Fibroblast of skin of left quadriceps (primary cell): ENCODE measurements at places on chromosomes 13 and 19.

DNA sequence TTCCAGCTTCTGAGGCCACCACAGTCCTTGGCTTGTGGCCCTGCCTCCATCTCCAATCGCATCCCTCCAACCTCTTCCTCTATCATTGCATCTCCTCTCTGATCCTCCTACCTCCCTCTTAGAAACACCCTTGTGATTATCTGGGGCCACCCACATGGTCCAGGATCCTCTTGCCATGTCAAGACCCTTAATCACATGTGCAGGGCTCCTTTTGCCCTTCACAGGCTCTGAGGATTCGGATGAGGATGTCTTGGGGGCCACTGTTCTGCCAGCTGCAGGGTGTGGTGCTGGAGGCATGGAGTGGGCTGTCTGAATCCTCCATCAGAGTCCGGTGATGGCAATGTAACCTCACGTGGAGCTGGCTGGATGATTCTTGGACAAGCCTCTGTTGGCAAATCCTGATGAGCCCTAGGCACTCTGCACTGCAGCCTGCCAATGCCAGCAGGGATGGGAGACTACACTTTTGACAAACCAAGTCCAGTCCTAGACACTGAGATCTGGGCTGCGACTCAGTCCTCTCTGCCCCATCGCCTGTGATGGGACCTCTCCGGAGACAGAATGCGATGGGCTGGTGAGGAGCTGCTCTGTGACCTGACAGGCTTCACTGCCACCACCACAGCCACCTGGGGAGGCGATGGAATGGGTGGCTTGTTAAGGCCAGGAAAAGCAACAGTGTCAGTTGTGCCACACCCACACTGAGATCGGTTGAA is 61.2 kb downstream of the CCDC70 start:
- no peak for DNase-seq

DNA sequence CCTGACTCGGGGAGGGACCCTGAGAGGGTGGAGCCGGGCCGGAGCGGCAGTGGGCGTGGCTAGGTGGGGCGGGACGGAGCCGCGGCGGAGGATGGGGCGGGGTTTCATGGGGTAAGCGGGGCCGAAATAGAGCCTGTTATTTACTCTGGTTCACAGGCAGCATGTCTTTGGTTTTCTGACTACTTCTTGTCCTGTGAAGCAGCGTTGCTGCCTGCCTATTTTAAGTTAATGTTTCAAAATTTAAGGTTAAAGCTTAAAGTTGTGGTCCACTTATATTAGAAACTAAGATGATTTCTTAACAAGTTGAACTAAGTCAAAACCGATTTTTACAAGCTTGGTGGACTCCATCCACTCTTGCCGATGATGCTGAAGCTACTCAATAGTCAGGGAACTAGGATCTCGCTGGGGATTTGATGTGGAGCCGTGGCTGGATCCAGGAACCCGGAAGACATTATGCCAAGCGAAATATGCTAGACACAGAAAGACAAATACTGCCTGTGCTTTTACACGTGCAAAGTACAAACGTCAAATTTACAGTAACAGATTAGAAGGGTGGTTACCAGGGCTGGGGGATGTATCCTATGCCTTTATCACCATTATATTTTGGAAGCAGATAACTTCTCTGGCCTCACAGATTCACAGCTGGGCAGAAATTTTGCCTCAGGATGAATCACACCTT is 433 bp upstream of the ZNF616 start:
- DNase-seq, result no peak

GRCh38 chr19:34458677-34459076 is 22.9 kb upstream of the WTIP start:
- no peak for DNase-seq

- no peak for DNase-seq
These were observed 11.6 kb downstream of the PNPLA6 start for GRCh38 chr19:7547159-7547558.

- DNase-seq, result no peak
These were observed 103.2 kb upstream of the VSTM2B start for GRCh38 chr19:29422486-29423085.

DNA sequence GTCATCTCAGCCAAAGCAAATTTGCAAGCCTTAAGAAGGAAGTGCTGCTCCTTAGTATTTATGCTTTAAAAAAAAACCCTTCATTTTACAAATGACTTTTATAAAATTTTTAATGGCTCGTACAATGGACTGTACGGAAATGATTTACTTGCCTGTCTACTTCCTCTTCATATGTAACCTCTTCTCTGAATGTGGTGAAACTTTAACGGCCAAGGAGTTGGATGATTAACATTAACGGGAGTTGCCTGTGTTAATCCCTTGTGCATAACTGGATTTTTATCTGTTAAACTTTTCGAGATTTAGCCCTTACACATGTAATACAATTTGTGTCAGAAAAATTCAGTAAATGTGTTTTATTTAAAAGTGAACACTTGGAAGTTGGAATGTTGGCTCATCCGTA is 429.4 kb downstream of the TBC1D4 start:
- DNase-seq, result no peak

DNA sequence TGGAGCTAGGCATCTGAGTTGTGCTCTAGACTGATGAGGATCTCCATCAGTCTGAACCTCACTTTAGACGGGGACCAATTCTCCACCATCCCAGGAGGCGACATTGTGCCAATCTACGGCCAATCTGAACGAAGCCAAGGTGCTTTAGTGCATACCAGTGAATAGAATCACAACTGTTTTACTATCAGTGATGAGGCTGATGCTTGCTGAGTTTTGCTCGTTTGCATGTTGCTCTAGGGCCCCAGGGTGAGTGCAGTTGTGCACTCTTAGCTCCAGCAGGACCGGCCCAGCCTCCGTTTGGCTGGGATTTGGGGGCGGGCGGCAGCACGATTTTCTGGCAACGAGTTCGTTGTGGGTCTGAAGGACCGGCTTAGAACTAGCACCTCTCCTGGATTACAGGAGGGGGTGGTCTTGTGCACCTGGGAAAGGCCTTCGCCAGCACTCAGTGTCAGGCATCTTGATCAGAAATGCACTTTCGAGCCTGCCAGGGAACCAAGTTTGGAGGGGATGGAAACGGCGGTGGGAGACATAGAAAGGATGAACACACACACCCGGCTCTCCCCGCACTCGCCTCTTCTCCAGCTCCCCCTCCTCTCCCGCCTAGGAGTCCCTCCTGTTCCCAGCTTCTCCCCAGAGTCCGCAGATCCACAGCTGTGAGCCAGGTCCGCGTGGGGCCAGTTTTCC is 4.4 kb downstream of the GSX1 start:
- DNase-seq, result no peak

GRCh38 chr19:58392945-58393724 is 2.3 kb upstream of the RNF225 start:
- DNase-seq, result no peak

GRCh38 chr13:36038785-36039555 is 92.2 kb downstream of the DCLK1 start:
- no peak for DNase-seq

GRCh38 chr13:108924134-108924533 is 294.7 kb downstream of the MYO16 start:
- DNase-seq, result no peak
